ENCODE measurements at places on chromosomes 4 and X. TPM values are rescaled to one million over a fixed set of nuclear protein-coding genes. Genes with fewer than 3 reads are reported as not detected.

DNA sequence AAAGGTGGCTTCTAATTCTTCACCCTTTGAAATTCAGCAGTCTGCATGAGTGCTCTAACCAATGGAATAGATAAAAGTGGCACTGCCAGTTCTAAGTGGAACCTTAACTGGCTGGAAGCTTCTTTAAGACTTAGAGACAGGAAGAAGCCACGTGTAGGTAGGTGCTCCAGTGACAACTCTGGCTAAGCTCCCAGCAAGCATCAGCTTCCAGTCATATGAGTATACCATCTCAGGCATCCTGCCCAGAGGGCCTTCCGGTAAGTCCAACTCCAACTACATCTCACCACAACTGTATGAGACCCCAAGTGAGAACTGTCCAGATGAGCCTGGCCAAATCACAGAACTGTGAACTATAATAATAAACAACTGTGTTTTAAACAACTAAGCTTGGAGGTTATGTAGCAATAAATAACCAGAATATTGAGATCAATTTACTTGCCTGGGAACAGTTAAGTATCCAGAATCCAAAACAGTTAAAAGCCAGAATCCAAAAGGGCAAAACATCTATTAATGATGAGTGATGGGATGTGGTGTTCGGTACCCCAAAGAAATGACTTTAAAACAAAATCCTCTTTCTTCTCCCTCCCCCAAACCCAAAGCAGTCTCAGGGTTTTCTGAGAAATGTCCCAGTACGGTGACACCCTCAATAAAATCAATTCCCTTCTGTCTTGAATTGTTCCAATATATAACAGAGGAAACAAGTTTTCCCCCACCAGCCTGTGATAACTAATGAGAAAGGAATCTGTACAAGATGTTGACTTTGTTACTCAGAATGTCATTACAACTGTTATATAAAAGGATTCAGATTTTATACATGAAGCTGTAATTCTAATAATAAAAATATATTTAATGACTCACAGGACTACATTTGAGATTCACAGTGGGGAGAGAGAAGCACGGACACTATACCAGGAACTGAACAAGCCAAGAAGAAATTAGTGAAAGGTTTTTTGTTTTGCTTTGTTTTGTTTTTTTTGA lies 4.2 kb downstream of the TSPAN5 start:
- DNase-seq: peak; percentile 78

GRCh38 chr4:122759639-122760310 lies 27.3 kb downstream of the BBS12 start:
- DNase-seq: peak; percentile 36

The FAM236B gene
- not detected for total RNA-seq

DNA sequence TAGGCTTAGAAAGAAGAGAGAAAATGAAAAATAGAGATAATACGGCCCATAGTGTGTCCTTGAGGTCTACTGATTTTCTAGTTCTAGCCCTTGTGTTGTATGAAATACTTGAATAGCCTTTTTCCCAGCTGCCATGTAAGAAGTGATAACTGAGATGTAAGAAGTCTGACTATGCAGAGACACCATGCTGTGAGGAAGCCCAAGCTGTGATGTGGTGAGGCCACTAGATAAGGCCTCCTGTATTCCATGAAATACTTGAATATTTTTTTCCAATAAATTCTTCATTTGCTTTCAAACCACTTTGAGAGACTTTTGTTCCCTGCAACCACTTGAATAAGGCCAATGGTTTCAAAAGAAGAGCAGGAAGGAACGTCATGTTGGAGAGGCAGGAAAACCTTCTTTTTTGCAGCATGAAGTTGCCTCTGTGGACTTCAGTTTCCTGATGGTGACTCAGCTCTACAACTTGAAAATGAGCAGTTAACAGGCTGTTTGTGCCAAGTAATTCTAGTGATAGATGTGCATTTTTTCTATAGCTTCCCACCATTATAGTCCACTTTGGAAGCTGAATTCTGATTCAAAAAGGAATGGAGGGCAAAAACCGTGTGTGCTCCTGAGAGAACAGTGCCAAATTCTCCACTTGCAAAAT lies 25.5 kb upstream of the FAM9C start:
- DNase-seq: peak; percentile 79

DNA sequence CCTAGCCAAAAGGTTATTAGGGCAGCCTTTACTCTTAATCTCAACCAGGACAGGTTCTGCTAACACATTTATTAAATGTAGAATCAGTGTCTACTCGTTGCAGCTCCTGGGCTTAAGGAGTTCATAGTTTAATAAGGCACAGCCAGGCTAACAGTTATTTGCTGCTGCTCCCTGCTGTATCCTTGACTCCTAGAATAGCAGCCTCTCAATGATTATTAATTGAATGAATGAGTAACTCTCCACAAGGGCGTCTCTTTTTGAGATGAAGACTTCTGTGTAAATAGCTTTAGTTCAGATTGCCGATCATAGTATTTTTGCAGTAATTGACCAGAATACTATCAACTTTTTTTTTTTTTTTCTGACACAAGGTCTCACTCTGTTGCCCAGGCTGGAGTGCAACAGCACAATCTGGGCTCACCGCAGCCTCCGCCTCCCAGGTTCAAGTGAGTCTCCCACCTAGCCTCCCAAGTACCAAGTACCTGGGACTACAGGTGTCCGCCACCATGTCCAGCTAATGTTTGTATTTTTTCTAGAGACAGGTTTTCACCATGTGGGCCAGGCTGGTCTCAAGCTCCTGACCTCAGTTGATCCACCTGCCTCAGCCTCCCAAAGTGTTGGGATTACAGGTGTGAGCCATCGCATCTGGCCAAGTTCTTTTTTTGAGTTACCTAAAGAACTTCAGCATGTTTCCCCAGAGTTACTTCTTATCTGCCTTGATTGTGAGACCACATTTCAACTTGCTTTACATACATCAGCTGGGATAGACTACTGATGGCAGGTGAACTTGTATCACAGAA lies 2.9 kb downstream of the UGDH start:
- DNase-seq: no peak

DNA sequence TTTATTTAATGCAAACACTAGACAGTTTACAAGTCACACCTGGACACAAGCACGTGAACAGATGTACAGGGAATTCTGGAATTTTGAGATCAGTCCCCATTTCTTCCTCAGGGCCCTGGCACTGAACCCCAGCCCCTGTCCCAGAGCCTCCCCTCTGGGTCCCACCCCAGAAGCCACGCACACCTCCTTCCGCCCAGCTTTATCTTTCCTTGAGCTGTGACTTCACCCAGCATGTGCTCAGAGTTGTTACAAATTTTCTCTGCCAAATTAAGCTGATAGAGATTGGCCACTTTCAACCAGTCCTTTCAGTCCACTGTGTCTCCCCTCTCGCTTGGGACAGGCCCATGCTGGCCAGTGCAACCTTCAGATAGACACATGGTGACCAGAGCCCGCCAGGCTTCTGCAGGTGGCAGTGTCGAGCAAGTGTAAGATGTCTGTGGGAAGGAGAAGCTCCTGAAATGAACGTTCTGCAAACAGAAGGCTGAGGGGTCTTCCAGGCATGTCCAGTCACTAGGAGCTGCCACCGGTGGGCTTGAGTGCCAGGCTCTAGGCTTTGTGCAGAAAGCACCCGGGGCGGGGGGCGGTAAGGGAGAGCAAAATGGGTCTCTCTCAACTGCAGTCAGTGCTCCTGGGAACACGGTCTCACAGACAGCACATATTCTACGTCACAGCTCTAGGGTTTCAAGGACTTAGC lies 73.3 kb downstream of the MTMR1 start:
- DNase-seq: peak; percentile 3

The NELFA gene
- 13.8 TPM for total RNA-seq

The TIGD4 gene
- 0.17 TPM for total RNA-seq

- DNase-seq: peak; percentile 73
Observed at GRCh38 chr4:153514001-153514526, 47.9 kb downstream of the TMEM131L start.

The CT45A6 gene
- not detected for total RNA-seq

DNA sequence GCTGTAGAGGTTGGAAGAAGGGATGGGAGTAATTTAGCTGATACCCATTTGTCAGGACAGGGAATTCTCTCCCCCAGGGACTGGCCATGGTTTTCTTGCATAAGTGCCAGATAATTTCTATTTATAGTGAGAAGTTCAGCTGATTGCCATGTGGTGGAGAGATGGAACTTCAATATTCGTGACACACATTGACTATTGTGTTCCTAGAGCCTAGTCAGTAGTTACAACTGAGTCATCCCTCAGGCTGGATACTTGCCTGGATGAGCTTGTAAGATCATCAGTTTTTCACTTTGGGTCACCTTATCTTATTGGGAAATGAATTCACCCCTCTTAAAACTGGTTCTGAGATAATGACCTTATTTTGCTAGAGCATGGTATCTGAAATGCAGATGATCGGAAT lies 32.2 kb downstream of the CFAP299 start:
- DNase-seq: no peak

- DNase-seq: no peak
Observed at GRCh38 chr4:91840359-91840758, 463.4 kb upstream of the GRID2 start.

DNA sequence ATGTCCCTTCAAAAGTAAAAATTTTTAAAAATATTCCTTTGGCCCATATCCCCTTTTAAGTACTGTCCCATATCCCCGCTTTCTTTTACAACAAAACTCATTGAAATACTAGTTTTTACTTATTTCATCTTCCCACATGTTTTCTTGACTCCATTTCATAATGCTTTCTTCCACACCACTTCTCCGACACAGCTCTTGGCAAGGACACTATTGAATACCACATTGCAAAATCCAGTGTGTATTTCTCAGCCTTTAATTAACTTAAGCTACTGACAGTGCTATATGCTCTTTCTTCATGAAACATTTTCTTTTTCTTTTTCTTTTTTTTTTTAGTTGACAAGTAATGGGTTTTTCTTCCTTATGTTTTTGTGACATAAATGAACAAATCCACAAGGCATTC lies 28.8 kb downstream of the PRDM8 start:
- no peak for DNase-seq

GRCh38 chrX:135547767-135548166 lies 27.3 kb downstream of the INTS6L start:
- DNase-seq: no peak

DNA sequence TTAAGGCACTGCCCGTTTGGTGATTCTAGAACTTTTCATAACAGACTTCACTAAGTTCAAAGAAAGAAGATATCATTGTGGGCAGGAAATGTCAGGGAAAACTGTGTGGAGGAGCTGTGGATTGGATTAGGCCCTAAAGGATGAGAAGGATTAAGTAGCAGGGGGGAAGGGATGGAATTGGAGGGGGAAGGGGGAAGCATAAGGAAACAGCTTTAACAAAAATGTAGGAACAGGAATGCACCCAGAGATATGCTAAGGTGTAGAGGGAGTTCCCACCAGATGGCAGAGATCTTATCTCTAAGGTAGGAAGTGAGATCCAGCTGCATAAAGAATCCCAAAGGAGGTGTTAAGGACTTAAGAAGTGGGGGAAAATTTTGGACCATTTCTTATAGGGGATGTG lies 114.5 kb downstream of the LARP7 start:
- no peak for DNase-seq

The CTAG1B gene
- not detected for total RNA-seq

The FREM3 gene
- 0.51 TPM for total RNA-seq

The FGF16 gene
- total RNA-seq: 0.88 TPM

The ANXA10 gene
- not detected for total RNA-seq
